Sciatic nerve (tissue), 2 donors: ENCODE measurements at places on chromosomes 13 and 19. TPM values are rescaled to one million over a fixed set of nuclear protein-coding genes. Genes with fewer than 3 reads are reported as not detected.

The EGLN2 gene
- 109 TPM for total RNA-seq

The FBN3 gene
- total RNA-seq = 0.85 TPM

GRCh38 chr19:33718651-33719254 is 77.9 kb upstream of the KCTD15 start:
- DNase-seq = no peak

GRCh38 chr13:77305266-77305665 is 21.6 kb downstream of the MYCBP2 start:
- no peak for DNase-seq

- DNase-seq = no peak
These were observed 101.0 kb upstream of the SPRY2 start for GRCh38 chr13:80441968-80442367.

GRCh38 chr19:2114821-2115220 is 18.1 kb downstream of the IZUMO4 start:
- no peak for DNase-seq

GRCh38 chr19:2150794-2151338 is 500 bp downstream of the AP3D1 start:
- no peak for DNase-seq

- no peak for DNase-seq
These were observed 9.7 kb downstream of the MAST3 start for GRCh38 chr19:18107235-18107634.

- DNase-seq = no peak
These were observed 11.1 kb downstream of the SLC44A2 start for GRCh38 chr19:10636304-10636972.

GRCh38 chr13:95793018-95793555 is 116.1 kb downstream of the DNAJC3 start:
- DNase-seq = no peak

DNA sequence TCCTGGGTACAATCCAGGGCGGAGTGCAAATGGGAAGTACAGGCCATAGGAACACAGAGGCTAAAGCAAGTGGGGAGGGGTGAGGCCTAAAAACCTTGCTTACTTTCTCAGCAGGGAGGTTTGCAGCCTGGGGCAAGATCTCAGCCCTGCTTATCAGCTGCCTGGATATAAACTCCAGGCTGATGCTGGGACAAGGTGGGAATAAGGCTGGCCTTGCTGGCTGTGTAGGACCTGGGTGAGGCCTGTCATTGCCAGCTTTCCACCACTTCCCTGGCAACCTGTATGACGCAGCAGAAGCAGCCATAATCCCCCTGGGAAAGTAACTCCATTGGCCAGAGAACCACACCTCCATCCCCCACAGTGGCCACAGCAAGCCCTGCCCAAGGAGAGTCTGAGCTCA is 279.1 kb upstream of the ATXN8OS start:
- DNase-seq = no peak

DNA sequence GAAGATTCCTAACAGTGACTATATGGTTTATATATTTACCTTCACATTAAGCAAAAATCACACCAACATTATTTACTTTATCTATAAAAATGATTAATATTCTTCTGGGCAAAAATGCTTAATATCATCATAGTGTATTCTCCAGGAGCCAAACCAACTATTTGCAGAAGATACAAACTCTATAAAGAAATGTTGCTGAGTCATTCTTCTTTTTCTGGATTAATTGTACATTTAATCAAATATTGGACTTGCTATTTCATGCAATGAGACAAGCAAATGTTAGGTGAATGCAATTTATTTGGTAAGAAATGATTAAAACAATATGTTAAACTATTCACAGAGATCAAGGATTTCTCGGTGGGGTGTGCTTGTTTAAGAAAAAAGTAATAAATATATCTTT is 1075.8 kb downstream of the PCDH9 start:
- DNase-seq = no peak

DNA sequence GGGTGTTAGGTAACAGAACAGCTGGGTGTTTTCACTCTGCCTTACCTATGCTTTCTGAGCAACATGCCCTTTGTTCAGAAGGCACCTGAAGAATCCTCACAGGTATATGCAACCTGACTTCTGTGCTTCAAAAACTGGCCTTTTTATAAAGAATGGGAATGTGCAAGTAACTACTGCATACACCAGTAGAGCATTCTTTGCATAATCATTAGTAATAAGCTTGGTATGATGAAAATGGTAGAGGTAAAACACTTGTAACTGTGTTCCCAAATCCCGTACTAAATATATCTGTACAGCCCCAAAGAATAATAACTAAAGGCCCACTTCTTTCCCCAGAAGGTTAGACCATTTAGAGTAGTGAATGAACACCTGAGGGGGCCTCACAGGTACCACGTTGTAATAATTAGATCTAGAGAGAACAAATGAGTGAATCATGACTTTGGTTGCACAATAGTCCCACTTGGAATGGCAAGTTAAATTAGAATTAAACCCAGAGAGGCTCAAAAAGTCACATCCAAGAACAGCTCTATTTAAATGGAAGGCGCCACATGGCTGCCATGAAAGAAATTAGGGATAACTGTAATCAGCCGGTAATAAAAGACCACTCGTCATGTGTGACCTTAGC is 413.9 kb downstream of the KLF12 start:
- DNase-seq = no peak

DNA sequence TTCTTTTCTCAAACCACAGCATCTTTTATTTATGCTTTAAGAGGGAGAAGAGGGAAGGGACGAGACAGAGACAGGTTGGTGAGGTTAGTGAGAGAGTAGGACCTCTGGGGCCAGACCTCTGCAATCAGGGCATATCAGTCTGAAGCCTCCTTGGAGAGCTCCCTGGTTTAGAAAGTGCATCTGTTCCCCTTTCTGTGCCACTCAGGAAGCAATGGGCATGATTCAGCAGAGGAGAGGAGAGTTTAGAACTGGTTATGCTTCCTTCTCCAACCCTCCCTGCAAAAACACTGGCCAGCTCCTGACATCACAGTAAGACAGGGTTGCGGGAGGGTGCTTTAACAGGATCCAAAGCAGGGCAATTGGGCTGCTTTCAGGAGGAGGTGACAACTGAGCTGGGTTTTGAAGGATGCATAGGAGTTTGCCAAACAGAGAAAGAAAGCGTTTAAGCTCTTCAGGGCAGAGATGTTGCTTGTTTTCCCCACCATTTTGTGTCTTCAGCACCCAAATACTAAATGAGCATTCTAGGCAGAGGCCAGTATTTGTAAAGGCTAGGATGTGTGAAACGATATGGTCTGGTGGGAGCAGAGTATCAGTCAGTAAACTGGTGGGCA is 33.1 kb downstream of the CERS4 start:
- DNase-seq = no peak

GRCh38 chr13:66926200-66926850 is 303.8 kb downstream of the PCDH9 start:
- no peak for DNase-seq
